ENCODE measurements at places on chromosomes 2 and 18.

DNA sequence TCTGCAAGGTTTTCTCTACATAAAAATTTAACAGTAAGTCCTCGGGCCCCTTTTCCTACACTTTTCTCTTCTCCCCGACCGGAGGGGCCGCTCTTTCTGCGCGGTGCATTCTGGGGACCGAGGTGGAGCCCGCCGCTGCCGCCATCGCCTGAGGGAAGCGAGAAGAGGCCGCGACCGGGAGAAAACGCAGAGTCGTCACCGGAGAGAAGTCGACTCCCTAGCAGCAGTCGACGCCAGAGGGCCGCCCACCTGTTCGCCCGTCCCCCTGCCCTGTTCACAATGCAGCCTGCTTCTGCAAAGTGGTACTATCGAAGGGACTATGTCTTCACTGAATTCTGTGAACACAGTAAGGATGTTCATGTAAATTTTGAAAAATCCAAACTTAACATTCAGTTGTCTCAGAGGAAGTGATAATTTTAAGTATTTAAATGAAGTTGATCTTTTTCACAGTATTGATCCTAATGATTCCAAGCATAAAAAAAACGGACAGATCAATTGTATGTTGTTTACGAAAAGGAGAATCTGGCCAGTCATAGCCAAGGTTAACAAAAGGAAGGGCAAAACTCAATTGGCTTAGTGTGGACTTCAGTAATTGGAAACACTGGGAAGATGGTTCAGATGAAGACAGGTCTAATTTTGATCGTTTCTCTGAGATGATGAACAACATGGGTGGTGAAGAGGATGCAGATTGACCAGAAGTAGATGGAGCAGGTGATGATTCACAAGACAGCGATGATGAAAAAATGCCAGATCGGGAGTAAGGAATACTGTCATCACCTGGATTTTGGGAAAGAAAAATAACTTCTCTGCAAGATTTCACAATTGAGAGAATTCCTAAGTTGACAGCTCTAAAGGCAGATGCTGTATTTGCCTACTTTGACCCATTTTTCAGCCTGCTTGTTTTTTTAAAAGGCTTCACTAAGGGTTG, 55.8 kb downstream of the ASXL2 start:
- DNase-seq, result peak; percentile 27

DNA sequence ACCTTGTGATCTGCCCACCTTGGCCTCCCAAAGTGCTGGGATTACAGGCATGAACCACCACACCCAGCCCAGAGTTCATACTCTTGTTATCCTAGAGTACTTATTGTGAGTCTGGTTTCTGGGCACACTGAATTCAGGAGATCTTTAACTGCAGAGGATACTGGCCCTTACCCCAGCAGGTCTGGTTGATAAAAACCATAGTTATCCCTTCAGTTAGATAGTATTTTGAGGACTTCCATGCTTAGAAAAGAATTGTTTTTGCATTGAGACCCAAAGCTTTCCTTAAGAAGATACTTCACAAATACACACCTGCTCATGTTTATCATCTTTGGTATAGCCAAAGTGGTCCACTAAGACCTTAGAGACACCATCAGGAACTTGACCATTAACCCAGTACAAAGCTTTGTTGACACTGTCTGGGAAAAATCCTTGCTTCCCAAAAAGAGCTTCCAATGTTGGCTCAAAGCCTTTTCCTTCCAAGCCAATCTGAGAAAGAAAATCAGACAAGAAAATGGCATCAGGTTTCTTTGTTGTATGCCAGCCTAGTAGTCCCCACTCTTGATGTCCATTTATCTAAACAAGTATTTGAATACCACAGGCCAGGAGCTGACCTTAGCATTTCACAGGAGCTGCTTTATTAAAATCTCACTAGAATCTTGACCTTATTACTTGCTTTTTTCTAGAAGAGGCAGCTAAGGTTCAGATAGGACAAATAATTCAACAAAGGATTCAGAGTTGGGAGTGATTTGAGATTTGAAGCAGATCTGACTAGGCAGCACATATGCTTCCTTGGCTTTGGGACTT, 17.2 kb downstream of the APOB start:
- DNase-seq, result no peak

DNA sequence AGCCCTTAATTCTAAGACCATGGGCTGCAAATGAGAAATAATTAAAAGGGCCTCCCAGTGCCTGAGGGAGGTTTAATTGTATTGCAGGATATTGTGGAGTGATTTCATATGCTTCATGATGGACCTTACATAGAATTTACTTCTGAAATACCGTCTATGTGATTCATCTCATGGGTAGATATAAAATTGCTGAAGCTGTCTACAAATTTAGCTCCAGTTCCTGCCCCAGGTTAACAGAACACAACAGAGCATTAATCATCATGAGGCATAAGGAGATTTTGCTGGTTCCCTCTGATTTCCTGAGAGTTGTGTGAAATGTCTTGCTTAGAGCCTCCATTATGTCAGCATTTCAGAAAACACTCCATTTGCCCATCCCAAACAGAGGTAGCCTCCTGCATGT, 770 bp downstream of the UPP2 start:
- DNase-seq, result no peak

DNA sequence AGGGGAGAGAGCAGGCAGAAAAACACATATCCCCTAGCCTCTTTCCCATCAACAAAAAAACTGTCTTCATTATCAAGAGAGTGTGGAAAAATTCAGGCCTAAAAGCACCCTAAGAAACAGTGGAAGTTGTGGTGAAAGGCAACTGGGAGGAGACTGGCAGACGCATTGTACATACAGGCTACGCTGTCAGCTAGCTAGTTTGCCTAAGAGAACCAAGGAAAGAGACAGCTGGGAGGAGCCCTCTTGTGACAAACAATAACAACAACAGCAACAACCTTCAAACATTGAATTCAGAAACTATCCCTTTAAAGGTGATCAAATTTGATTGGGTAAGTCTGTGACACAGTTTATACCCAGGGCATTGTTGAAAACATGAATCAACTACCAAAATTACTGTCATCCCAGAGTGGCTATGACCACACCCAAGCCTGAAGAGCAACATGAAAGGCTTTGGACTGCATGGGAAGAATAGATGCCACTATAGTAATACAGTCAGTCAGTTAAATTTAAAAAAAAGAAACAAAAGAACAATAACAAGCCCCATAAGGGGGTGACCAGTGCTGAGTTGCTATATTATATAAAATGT, 88.9 kb upstream of the CRIM1 start:
- DNase-seq, result no peak

- no peak for DNase-seq
Observed at GRCh38 chr2:60508339-60508917, 45.0 kb downstream of the BCL11A start.

DNA sequence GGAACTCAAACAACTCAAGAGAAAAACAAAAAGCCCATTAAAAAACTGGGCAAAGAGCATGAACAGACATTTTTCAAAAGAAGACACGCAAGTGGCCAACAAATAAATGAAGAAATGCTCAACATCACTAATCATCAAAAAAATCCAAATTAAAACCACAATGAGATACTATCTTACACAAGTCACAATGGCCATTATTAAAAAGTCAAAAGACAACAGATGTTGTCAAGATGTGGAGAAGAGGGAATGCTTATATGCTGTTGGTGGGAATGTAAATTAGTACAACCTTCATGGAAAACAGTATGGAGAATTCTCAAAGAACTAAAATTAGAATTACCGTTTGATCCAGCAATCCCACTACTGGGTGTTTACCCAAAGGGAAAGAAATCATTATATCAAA, 15.1 kb downstream of the LMAN1 start:
- no peak for DNase-seq

- DNase-seq, result peak; percentile 13
Observed at GRCh38 chr2:199659207-199659606, 191.8 kb downstream of the FTCDNL1 start.

DNA sequence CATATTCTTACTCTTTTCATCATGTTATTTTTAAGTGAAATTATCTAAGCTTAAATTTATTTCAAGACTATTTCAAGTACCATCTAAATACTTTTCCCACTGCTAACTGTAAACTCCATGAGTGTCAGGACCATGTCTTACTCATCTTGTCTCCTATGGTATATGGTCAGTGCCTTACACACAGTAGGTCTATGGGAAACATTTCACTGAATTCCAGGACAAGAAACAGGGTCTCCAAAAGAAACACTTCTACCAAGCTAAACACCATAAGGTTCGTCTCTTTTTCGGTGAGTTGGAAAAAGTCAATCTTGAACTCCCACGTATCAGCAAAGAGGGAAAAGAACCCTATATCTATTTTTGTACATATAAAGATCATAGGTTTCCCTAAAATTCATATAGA, 6.5 kb downstream of the SUCLG1 start:
- DNase-seq, result no peak

- no peak for DNase-seq
Observed at GRCh38 chr2:27290549-27290948, 8.3 kb downstream of the TRIM54 start.

DNA sequence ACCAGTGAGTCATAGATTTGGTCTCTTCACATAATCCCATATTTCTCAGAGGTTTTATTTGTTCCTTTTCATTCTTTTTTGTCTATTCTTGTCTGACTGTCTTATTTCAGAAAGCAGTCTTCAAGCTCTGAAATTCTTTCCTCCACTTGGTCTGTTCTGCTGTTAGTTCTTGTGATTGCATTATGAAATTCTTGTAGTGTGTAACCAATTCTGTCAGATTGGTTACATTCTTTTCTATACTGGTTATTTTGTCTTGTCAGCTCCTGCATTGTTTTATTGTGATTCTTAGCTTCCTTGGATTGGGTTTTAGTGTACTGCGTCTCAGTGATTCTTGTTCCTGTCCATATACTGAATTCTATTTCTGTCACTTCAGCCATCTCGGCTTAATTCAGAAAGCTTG, 18.6 kb downstream of the EHBP1 start:
- no peak for DNase-seq

DNA sequence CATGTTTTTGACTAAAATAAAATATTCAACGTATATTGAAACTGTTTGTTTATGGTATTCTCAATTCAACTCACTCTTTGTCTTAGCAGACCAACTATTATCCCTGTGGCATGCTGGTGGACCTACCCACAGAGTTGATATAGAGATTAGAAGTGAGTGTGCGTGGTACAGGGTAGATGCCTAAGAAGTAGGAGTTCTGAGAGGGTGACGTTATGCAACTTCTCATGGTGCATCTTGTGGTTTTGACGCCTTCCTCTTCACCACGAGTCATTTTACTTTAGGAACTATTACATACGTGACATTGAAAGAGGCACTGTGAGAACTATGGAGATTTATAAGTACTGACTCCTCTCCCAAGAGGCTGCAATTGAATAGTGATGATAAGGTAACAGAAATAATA, 26.6 kb upstream of the NAPG start:
- DNase-seq, result peak; percentile 85

DNA sequence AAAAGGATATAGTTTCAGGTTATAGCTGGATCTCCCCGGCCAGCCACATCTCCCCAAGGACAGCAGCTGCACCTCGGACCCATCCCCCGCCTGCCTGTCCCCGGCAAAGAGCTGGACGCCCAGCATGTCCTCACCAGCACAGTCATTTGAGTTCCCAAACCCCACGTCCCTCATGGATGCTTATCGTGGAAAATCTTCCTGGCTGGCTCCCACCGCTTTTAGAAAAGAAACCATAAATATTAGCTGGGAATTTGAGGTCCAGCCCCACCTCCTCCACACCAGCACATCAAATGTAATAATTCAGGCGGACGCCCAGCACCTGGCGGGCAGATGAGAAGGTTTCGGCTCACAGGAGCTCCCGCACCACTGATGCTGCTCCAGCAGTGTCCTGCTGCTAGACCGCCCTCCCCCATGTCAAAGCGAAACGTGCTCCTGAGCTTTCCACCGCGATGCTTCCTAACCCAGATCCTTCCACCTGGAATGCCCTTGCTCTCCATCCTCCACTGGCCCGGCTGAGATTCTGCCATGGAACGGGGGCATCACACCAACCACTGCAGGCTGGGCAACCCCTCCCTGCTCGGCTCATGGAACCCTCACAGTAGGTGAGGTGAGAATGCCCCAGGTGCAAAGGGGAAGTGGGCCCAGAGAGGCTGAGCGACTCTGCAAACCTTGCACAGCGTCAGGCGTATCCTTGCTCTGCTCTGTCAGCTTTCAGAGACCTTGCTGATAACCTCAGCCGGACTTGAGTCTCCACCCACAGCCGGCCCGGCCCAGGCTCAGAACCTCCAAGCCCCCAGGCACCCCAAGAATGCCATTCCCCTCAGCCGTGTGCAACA, 71.5 kb upstream of the GPC1 start:
- DNase-seq, result no peak
